ENCODE measurements at places on chromosomes 1 and 21.

DNA sequence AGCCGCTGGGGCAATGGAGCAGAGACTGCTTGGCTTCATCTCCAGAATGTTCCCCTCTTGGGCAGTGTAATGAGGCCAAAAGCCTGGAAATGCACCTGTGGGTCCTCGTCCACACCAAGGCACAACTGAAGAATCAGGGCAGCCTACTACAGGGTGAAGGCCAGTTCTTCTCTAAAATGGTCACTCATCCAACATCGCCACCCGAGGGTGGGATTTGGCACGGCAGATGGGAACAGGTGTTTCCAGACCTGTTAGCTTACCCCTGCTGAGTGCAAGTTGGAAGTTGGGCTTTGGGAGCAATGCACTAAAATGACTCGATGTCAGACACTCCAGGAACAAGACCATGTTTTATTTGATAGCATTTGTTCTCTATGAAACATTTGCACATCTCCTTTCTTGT, 543.7 kb downstream of the NPHP4 start:
- peak; percentile 8 for DNase-seq

- DNase-seq = no peak
Measured at GRCh38 chr1:224107282-224107625, 6.7 kb upstream of the FBXO28 start.

DNA sequence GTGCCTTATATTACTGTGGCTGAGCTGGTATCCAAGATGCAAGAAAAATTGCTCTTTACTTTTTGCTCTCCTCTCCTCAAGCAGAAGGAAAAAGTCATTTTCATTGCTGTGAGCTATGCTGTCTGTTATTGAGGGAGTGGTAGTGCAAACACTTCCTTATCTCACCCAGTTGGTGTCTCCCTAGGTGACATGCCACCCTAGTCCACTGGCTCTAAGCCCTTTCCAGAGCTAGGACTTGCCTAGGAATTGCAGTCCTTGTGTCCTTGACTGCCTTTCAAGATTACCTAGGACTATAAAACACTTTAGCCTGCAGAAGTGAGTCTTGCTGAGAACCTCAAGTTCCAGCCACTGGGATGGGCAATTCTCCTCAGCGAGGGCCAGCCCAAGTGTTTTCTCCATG, 458.3 kb downstream of the MRPL39 start:
- DNase-seq = no peak

GRCh38 chr1:35058988-35059387, 20.2 kb upstream of the ZMYM1 start:
- DNase-seq = no peak

Measured in effector CD4-positive, alpha-beta T cell (primary cell).